ENCODE measurements at places on chromosomes 11 and 22.

DNA sequence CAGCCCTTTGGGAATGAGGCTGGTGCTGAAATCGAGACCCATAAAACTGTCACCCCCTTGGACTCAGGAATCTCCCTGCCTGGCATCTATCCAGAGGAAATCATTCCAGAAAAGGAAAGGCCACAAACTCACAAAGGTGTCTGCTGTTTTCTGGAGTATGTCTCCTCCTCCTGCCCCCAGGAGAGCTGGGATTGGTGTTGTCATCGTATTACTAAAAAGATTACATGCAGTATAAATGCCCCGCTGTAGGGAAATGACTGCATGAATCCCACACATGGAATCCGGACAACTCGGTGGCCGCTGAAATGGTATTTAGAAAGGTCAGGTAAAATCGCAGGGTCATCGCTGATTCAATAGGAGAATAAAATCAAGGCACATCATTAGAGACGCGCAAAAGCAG is 18.9 kb upstream of the RFPL3 start:
- DNase-seq: no peak

GRCh38 chr11:123065621-123066020 is 3.7 kb upstream of the HSPA8 start:
- DNase-seq: no peak

GRCh38 chr22:25563761-25564319 is 635 bp upstream of the GRK3 start:
- no peak for DNase-seq

DNA sequence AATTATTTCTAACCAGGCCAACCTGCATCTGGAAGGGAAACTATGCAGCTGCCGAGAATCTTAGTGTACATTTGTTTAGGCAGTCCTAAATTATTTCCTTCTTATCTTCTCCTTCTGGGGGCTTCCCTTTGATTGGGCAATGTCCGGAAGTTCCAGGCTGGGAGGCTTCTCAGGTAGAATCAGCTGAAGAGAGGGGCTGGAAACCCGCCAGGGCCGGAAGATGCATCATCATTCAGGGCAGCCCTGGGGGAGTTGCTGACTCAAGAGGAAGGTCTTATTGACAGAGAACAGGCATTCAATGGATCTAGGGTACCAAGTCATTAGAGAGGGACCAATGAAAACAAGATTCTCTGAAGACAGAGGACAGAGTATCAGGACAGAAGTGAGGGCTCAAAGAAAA is 150.7 kb downstream of the BLID start:
- DNase-seq: no peak

- DNase-seq: no peak
Observed at GRCh38 chr11:111871693-111872161, 346 bp upstream of the ALG9 start.

DNA sequence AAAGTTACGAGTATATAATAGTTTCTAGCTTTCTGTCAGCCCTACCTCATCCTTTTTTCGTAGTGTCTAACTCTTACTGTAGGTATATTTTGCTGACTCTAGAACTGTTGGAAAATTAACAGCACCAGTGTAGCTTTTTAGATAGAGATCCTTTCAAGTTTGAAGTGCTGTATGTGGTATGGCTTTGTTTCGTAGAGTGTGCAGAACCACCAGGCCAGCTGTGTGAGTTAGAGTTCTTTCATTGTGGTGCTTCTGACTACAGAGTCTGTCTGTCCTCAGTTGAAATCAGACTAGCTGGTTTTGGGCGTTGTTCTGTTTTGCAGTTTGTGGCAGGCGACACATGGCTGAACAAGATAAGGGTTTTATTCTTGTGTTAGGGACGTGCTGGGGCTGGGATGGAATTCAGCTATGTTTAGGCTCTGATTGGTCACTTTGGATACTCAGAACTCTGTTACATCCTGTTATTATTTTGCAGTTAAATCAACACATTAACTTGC is 3.2 kb downstream of the ARHGEF12 start:
- DNase-seq: no peak

- no peak for DNase-seq
Observed at GRCh38 chr22:19576460-19577421, 52.5 kb upstream of the CLDN5 start.

GRCh38 chr11:122663056-122663740 is 7.7 kb downstream of the UBASH3B start:
- no peak for DNase-seq

GRCh38 chr11:124346311-124346955 is 26.4 kb upstream of the OR8D2 start:
- no peak for DNase-seq

DNA sequence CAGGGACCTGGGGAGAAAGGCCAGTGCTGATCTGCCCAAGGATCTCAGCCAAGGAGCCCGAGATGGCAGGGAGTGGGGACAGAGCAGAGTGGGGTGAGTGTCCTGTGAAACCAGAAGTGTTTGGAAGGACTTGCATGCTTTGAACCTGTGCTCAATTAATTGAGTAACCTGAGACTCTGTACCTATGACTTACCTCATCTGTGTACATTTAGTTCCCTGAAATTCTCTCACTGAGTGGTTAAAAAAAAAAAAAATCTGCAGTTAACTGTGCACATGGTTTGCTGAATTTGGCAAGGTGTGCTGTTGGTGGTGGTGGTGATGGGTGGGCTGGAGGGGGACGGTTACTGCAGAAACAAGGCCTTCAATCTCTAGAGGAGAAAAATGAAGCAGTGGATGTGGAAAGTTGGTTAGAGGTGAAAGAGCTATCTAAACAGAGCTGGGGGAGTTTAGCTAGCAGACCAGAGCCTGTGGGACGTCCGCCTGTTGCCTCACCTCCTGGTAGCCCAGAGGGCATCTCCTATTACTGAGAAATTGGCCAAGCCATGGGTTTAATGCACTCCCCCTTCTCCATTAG is 8.3 kb upstream of the SORL1-AS1 start:
- no peak for DNase-seq

GRCh38 chr11:368414-369335 is 624 bp upstream of the B4GALNT4 start:
- DNase-seq: peak; percentile 32

- no peak for DNase-seq
Observed at GRCh38 chr11:10678101-10678500, 15.5 kb downstream of the IRAG1 start.

Measured in neuronal stem cell (in vitro differentiated cells).